ENCODE measurements at places on chromosomes 1 and 21. TPM values are rescaled to one million over a fixed set of nuclear protein-coding genes. Genes with fewer than 3 reads are reported as not detected.

DNA sequence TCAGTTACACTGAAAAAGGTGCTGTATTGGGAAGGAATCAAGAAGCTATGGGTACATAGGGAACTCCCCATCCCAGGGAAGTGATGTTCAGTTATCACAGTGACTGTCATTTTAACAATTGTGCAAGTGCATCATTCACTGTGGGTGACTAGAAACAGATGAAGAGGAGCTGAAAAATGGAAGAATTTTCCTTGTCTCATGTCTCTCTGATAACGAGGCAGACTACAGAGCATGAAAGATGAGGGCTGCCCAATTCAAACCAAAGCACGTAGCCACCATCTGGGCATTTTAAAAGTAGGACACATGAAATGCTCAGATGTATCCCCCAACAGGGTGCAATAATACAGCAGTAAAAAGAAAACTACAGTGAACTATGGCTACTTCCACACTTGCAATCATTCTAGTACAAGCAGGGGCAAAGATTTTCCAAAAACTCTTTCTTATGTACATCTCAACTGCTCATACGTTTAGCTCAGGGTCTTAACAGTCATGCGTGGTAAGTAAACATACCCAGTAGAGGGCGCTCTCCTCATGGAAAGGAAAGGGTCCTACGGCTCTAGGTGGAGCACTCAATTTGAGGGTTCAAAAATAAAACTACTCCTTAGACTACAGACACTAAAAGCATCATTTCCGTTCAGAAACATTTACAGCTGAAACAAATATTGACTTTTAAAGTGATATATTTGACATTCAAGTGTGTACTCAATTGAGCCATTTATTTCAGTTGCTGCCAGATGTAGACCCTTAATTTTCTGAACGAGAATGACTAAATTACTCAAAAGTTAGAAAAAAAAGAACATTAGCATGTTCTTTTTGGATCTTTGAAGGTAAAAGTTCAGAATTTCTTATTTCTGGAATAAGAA is 143.2 kb downstream of the KCTD3 start:
- no peak overlapping the region for H3K27ac ChIP-seq
- H3K27me3 ChIP-seq = no peaks in the 10 kb centered on the region
- no peaks in the 10 kb centered on the region for H3K36me3 ChIP-seq

SLC22A15 gene
- 0.54 TPM for total RNA-seq

- no peaks in the 10 kb centered on the region for H3K4me1 ChIP-seq
- no peak for DNase-seq
- H3K36me3 ChIP-seq = no peaks in the 10 kb centered on the region
- no peaks in the 10 kb centered on the region for H3K27me3 ChIP-seq
- H3K27ac ChIP-seq = no peak overlapping the region
Measured at GRCh38 chr1:28864695-28865094, 49.7 kb upstream of the EPB41 start.

WDR26 gene
- total RNA-seq = 62.3 TPM

GRCh38 chr1:85289848-85290335 is 13.5 kb upstream of the BCL10 start:
- H3K4me1 ChIP-seq = peaks cover 5% of the 10 kb centered on the region
- peaks cover 4% of the 10 kb centered on the region for H3K27me3 ChIP-seq
- H3K27ac ChIP-seq = no peak overlapping the region

DNA sequence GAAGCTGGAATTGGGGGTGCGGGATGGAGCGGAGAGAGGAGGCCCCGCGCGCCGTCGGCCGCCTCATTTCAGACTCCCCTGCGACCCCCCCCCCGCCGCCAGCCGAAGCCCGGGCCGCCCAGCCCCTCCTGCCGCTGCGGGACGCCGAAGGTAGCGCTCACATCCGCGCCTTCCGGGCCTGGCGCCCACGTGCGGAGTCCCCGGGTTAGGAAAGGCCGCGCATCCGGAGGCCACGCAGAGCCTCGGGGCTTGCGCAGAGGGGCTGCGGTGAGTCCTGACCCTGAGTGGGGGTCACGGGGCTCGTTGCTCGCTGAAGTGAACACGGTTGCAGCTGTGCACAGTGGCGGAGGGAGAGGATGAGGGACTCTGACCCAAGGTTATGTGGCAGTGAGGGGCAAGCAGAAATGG is 552 bp upstream of the ZNF496 start:
- peak overlapping the region; percentile 85 for H3K4me3 ChIP-seq
- peak overlapping the region; percentile 86 for H3K27ac ChIP-seq
- H3K27me3 ChIP-seq = no peaks in the 10 kb centered on the region

DNA sequence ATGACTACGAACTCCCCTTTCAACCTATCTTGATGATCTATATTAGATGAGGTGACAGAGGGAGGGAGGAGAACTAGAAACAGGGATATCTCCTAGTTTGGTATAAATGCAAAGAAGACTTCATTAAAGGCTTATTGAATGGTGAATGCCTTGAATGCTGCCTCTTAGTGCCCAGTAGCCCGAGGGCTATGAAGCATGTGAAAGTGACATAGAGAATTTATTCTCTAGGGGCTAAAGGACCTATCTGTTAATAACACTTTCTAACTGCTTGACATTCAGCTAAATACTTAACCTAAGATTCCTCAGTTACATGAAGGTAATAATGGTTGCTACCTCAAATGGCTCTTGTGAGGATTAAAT is 764.1 kb downstream of the LTN1 start:
- H3K27ac ChIP-seq = no peak overlapping the region
- no peaks in the 10 kb centered on the region for H3K36me3 ChIP-seq
- DNase-seq = no peak
- peaks cover 5% of the 10 kb centered on the region for H3K27me3 ChIP-seq
- H3K4me3 ChIP-seq = no peak overlapping the region
- no peaks in the 10 kb centered on the region for H3K4me1 ChIP-seq

DNA sequence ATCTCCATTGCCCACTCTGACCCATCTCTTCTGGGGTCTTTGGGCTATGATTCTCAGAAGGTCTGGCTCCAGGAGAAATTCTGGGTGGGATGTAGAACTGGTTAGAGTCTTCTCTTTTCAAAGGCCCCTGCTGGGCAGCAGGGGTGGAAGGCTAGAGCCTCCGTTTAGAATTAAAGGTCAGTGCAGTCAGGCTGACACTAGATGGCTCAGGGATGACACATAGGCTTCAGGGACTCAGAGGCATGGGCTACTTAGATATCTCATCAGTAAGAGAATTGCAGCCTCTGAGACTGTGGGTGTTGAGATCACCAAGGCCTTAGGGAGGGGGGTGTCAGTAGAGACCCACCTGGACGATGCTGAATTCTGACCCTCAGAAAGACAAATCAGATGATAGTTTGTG is 12.6 kb upstream of the PPM1J start:
- no peak overlapping the region for H3K4me3 ChIP-seq
- no peak for DNase-seq
- peaks cover 8% of the 10 kb centered on the region for H3K27me3 ChIP-seq
- no peak overlapping the region for H3K27ac ChIP-seq
- peaks cover 6% of the 10 kb centered on the region for H3K4me1 ChIP-seq
- no peaks in the 10 kb centered on the region for H3K36me3 ChIP-seq

DNA sequence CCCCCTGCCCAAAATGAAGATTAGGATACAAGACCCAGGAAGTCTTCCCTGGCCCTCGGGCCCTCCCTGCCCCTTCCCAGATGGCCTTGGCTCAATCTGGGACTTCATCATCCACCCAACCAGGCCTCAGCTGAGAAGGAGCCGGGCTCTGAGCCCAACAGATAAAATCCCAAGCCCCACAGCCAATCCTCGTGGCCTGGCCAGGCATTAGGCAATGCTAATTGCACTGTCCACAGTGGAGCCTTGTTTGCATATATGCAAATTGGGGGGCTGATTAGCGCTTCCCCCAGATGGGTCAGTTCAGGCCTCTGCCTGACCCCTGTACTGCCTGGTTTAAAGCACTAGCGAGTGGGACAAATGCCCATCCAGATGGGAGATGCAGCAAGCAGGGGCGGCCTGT is 34.9 kb downstream of the IGSF21 start:
- no peaks in the 10 kb centered on the region for H3K27me3 ChIP-seq
- no peak for DNase-seq
- no peak overlapping the region for H3K27ac ChIP-seq
- no peak overlapping the region for H3K4me3 ChIP-seq
- H3K36me3 ChIP-seq = no peaks in the 10 kb centered on the region
- no peaks in the 10 kb centered on the region for H3K4me1 ChIP-seq

LCE1F gene
- not detected for total RNA-seq

GRCh38 chr1:152776361-152776760 is 1.4 kb downstream of the LCE1F start:
- no peak for DNase-seq
- H3K27me3 ChIP-seq = peaks cover 15% of the 10 kb centered on the region

DNA sequence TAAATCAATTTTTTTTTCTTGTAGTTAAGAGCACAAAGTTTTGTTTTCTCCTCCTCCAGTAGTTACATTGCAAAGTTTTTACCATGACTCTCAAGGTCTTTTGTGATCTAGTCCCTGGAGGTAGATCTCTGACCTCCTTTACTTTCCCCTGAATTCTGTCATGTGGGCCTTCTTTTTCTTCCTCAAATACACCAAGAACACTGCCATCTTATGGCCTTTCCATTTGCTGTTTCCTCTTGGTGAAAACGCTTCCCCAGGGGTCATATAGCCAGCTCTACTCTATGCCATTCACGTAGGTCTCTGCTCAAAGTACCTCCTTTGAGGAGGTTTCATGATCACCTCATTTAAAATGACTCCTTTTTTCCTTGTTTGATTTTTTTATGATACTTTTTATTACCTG is 2.7 kb downstream of the DDX20 start:
- no peak for DNase-seq
- H3K4me1 ChIP-seq = peaks cover 39% of the 10 kb centered on the region
- H3K27ac ChIP-seq = peak overlapping the region; percentile 47

HLX gene
- total RNA-seq = not detected

- no peaks in the 10 kb centered on the region for H3K36me3 ChIP-seq
- no peak for DNase-seq
- no peaks in the 10 kb centered on the region for H3K4me1 ChIP-seq
- H3K27me3 ChIP-seq = peaks cover 8% of the 10 kb centered on the region
- no peak overlapping the region for H3K4me3 ChIP-seq
Measured at GRCh38 chr1:56461158-56462127, 117.9 kb downstream of the PLPP3 start.

KLF17 gene
- total RNA-seq = not detected

GRCh38 chr1:244826712-244827111 is 8.7 kb upstream of the COX20 start:
- H3K36me3 ChIP-seq = no peaks in the 10 kb centered on the region
- peaks cover 2% of the 10 kb centered on the region for H3K4me1 ChIP-seq
- H3K4me3 ChIP-seq = no peak overlapping the region

DNA sequence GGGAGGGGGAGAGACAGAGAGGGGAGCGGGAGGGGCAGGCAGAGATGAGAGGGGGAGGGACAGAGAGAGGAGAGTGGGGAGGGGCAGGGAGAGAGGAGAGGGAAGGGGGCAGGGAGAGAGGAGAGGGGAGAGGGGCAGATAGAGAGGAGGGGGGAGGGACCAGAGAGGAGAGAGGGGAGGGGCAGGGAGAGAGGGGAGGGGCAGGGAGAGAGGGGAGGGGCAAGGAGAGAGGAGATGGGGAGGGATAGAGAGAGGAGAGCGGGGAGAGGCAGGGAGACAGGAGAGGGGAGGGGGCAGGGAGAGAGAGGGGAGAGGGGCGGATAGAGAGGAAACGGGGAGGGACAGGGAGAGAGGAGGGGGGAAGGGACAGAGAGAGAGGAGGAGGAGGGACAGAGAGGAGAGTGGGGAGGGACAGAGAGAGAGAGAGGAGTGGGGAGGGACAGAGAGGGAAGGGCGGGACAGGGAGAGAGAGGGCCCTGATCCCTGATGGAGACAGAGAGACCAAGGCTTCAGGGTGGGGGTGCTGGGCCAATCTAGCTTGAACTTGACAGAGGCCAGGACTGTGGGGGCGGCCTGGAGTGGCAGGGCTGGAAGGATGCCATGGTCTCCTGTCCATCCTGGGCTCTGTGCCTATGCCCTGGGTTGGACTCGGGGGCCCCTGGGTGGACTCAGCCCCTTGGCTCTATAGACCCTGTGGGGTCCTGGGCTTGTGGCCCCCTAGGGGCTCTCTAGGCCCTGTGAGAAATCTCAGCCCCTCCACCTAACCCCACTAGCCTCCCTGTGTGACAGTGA is 43.6 kb downstream of the DMRTB1 start:
- no peak for DNase-seq
- no peak overlapping the region for H3K4me3 ChIP-seq
- no peak overlapping the region for H3K27ac ChIP-seq
- H3K36me3 ChIP-seq = no peaks in the 10 kb centered on the region
- no peaks in the 10 kb centered on the region for H3K4me1 ChIP-seq
- no peaks in the 10 kb centered on the region for H3K27me3 ChIP-seq

DNA sequence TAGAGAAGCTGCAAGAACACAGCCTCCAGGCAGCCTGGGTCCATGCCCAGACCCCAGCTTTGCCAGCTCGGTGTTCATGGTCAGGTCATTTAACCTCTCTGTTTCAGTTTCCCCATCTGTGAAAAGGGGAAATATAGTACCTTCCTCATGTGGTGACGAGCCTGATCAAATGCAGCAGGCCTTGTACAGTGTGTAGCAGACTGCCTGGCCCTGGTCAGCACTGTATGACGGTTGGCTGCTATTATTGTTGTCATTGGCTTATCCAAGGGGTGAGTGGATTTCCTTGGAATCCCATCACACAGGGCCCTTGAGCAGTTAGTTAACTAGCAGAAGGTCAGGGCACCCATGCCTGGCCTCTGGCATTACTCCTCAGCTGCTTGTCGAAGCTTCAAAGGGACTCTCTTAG is 6.6 kb upstream of the TMEM51 start:
- peaks cover 3% of the 10 kb centered on the region for H3K4me1 ChIP-seq
- H3K27me3 ChIP-seq = peaks cover 63% of the 10 kb centered on the region
- H3K36me3 ChIP-seq = no peaks in the 10 kb centered on the region
